Heart right ventricle (tissue), 16 donors: ENCODE measurements at places on chromosomes 2 and 18.

GRCh38 chr2:147438882-147439281, 405.9 kb upstream of the ACVR2A start:
- H3K4me3 ChIP-seq: no peak overlapping the region
- no peak for DNase-seq
- no peaks in the 10 kb centered on the region for H3K27me3 ChIP-seq
- H3K36me3 ChIP-seq: no peaks in the 10 kb centered on the region

DNA sequence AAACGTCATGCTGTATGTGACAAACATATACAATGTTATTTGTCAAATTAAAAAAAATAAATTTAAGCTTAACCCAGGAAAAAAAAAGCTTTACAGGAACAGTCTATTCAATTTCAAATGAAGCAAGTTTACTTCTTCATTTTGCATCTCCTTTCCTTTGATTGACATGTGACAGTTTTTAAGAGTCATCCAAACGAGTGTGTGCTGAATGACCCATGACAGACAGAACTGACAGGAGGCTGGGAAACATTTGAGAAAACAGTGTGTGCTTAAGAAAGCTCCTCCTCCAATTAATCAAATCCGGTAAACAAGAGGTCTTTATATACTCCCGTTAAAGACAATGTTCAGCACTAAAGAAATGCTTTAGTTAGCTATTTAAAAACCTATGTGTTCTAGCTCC, 177.7 kb downstream of the SRBD1 start:
- H3K4me1 ChIP-seq: no peaks in the 10 kb centered on the region
- H3K36me3 ChIP-seq: no peaks in the 10 kb centered on the region
- no peak overlapping the region for H3K27ac ChIP-seq
- no peak overlapping the region for H3K4me3 ChIP-seq
- no peaks in the 10 kb centered on the region for H3K27me3 ChIP-seq
- DNase-seq: no peak

DNA sequence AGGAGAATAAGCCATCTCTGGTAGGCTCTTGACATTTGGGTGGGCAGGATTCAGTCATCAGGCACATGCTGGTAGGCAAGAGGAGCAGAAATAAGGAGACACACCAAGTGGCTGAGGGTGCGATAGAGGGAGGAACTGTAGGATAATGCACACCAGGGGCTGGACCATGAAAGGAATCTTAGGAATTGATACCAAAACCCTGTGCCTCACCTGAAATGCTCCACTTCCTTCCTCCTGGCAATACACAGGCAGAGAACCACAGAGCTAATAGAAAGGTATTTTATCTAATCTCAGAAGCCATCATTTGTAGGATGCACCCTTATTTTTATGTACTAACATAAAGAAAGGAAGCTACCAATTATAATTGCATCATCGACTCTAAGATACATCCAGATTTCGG, 4.4 kb upstream of the CYP1B1 start:
- H3K4me3 ChIP-seq: no peak overlapping the region
- H3K4me1 ChIP-seq: peaks cover 4% of the 10 kb centered on the region
- no peak overlapping the region for H3K27ac ChIP-seq
- no peaks in the 10 kb centered on the region for H3K36me3 ChIP-seq
- no peaks in the 10 kb centered on the region for H3K27me3 ChIP-seq

- DNase-seq: no peak
- no peaks in the 10 kb centered on the region for H3K27me3 ChIP-seq
- H3K36me3 ChIP-seq: peaks cover 5% of the 10 kb centered on the region
- no peak overlapping the region for H3K4me3 ChIP-seq
- peak overlapping the region; percentile 72 for H3K27ac ChIP-seq
Observed at GRCh38 chr2:64115808-64116598, 28.2 kb downstream of the PELI1 start.

DNA sequence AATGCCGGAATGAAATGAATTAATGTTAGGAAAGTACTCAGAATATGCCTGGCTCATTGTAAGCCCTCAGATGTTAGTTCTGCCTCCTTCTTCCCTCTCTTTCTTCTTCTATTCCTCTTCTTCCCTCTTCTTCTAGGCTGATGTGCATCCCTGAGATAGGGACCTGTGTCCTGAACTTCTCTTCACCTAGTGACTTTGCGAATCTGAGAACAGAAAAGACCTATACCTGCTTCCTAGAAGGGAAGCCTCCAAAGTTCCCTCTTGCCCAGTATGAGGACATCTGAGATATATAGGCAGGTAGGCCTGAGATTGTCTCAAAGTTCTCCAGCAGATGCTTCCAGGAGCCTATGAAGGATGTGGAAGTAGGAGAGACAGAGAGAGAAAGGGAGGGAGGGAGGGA, 8.1 kb upstream of the CYP27A1 start:
- DNase-seq: no peak
- no peak overlapping the region for H3K27ac ChIP-seq
- H3K4me1 ChIP-seq: no peaks in the 10 kb centered on the region
- H3K4me3 ChIP-seq: no peak overlapping the region

DNA sequence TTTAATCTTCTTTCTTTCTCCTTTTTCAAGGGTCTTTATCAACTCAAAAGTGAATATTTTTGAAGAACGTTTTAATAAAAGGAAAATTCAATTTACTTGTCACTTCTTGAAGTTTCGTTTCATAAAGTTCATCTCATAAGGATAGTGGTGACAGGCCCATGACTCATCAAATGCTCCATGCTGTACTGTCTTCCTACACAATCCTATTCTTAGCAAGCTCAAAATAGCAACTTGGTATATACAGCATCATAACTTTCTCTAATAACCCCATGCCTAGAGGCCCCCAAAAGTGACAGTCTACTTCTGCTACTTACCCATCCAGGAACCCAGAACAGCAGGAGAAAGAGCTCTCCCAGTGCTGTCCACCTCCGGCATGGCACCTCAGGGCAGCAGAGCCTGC, 7.7 kb downstream of the FBXO15 start:
- no peak for DNase-seq
- no peak overlapping the region for H3K27ac ChIP-seq
- H3K36me3 ChIP-seq: no peaks in the 10 kb centered on the region
- no peaks in the 10 kb centered on the region for H3K4me1 ChIP-seq

DNA sequence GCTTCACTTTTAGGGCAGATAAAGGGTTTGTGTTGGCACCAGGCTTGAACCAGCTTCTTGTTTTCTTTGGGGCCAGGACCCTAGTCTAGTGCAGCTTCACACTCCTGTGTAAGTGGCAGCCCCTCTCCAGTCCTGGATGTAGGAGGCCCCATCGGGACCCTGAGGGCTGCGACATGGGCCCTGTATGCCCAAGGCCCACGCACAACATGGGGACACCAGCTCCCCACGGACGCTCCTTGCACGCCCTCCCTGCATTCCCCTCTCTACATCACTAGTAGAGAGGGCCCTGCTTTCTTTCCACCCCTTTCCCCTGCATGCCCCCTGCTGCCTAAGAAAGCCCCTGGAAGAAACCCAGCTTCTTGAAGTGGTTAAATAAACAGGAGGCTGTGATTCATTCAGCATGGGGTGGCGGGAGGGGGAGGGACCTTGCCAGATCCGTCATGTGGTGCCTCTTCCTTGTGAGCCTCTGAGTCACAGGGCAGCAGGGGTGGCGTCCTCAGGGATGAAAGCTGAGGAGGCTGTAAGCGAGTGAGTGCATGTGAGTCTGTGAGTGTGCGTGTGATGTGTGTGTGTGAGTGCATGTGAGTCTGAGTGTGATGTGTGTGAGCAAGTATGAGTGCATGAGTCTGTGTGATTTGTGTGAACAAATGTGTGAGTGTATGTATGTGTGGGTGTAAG, 42.5 kb downstream of the COPS8 start:
- no peaks in the 10 kb centered on the region for H3K27me3 ChIP-seq
- no peak overlapping the region for H3K4me3 ChIP-seq
- peaks cover 13% of the 10 kb centered on the region for H3K4me1 ChIP-seq
- H3K27ac ChIP-seq: peak overlapping the region; percentile 7
- DNase-seq: peak; percentile 82

GRCh38 chr2:230748087-230748486, 35.4 kb downstream of the CAB39 start:
- H3K27ac ChIP-seq: no peak overlapping the region
- H3K4me1 ChIP-seq: peaks cover 18% of the 10 kb centered on the region
- H3K36me3 ChIP-seq: no peaks in the 10 kb centered on the region
- no peaks in the 10 kb centered on the region for H3K27me3 ChIP-seq

- H3K27me3 ChIP-seq: no peaks in the 10 kb centered on the region
- DNase-seq: no peak
- no peak overlapping the region for H3K27ac ChIP-seq
- no peak overlapping the region for H3K4me3 ChIP-seq
- H3K36me3 ChIP-seq: no peaks in the 10 kb centered on the region
Observed at GRCh38 chr2:222433332-222434173, 9.2 kb downstream of the SGPP2 start.

- H3K27me3 ChIP-seq: peaks cover 16% of the 10 kb centered on the region
- no peak for DNase-seq
- no peaks in the 10 kb centered on the region for H3K36me3 ChIP-seq
Observed at GRCh38 chr2:104793966-104794365, 59.9 kb upstream of the POU3F3 start.
